ENCODE measurements at places on chromosomes 6 and 20.

DNA sequence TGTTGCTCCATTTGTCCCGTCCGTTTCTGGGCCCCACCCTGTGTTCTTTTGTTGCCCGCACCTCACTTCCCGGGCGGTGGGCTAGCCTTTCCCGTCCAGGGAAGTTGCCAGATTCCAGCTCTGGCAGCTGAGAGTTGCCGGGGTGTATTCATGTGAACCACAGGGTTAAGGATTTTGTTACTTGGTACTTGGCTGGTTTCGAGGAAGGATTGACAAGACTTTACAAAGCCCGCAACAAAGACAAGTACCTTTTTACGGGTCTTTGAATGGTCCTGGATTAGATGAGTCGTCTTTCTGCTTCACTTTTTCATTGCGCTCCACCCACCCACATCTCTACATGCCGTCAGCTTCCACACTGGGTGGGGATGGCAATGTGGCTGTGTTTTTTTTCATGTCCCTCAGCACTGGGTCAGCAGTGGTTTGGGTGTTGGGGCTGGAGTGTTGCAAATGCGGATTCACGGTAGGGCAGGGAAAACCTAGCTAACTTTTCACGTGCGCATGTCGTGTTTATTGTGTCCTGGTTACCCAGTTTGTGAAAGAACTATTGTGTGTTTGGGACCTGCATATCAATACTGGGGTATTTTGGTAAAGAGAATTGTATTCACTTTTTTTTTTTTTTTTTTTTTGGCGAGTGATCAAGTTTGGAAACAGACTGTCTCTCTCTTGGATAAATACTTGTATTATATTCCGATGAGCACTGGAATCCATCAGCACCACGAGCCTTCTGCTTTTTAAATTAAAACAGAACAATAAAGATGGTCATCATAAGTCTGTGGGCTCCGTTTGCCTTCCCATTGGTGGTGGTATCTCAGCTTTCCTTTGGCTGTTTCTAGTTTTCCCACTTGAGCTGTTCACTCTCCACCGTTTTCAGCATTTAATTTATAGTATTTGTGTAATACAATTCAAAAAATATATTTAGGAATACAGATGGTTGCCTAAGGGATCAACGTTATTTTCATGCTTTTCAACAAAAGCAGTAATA, 1.2 kb downstream of the DUSP22 start:
- DNase-seq, result no peak

DNA sequence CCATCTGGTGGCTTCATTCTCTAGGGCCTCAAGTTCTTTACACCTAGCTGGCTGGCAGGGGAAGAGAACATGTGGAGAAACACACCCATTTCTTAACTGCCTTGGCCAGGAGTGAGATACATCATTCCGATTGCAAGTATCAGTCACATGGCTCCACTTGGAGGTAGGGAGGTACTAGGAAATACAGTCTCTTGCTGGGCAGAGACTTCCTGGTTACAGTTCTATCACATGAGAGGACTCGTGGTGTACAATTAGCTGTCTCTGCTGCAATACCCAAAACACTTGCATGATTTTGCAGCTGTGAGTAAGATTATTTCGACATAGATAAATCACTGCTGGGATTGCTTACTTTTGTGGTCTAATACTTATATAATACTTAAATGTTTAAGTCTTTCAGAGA, 51.1 kb downstream of the GTF2H5 start:
- peak; percentile 46 for DNase-seq

GRCh38 chr6:167812088-167812487, 14.6 kb upstream of the AFDN start:
- no peak for DNase-seq

- no peak for DNase-seq
These were observed 120.6 kb downstream of the PDE7B start for GRCh38 chr6:135972150-135972549.

DNA sequence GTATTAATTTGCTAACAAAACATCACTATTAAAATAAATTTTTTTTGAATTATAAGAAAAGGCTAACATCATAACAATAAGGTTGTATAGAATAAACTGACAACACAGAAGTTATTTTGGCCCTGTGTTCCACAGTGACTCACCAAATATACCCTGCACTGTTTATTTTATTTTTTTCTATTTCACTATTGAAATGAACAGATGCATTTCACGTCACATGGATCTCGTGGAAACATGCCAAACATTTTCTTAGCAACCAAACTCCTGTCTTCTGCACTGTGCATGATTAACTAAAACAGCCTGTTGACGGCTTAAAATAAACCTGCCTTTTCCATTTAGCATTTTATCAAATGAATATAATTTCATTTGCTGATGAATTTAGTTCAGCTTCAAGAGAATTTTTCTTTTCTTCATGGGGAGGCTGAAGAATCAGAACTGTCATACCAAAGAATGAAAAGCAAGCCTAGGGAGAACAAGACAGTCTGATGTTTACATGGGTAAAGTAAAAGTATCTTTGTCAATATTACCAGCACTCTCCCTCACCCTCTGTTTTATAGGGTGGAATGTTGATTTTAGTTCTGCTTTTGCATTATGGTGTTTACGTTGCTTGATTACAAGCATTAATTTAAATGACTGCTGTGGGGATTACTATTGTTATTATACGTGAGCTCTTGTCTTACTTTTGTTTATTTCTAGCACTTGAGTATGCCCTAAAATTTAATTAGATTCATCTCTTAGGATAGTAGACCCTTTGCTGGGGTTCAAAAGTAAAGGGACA, 115.3 kb downstream of the LCA5 start:
- peak; percentile 95 for DNase-seq

- no peak for DNase-seq
These were observed 182.8 kb downstream of the EYS start for GRCh38 chr6:65524232-65524631.

DNA sequence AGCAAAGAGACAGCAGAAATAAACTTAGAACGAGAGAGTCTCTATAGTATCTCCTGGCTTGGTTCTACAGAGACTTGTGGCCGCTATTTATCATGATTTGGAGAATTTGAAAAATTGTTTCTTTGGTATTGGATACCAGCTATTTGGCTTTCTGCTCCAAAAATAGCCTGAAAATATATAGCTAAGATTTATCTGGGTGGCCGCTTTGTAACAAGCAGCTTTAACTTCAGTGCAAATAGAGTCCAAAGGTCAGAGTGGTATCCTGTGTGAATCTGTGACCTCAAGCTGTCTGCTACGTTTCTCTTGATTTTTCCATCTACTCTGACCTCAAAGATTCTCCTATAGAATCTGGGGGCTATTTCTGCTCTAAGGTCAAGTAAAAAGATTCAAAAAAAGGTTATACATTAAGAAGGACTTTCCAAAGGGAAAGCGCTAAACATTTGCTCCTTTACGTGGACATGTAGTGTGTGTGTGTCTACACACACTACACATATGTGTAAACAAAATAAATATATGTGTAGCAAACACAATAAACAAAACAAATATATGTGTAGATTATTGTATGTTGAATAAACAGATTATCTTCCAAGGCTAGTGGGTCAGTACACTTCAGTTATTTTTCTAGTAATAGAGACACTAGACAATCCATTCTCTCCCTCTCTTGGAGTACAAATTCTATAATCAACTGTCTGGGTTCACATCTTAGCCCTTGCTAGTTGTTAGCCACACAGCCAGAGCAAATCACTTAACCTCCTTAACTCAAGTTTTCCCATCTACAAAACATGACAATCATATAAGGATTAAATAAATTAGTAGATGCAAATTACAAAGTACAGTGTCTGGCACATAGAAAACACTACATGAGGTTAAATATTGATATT, 40.8 kb downstream of the CHD6 start:
- peak; percentile 66 for DNase-seq

DNA sequence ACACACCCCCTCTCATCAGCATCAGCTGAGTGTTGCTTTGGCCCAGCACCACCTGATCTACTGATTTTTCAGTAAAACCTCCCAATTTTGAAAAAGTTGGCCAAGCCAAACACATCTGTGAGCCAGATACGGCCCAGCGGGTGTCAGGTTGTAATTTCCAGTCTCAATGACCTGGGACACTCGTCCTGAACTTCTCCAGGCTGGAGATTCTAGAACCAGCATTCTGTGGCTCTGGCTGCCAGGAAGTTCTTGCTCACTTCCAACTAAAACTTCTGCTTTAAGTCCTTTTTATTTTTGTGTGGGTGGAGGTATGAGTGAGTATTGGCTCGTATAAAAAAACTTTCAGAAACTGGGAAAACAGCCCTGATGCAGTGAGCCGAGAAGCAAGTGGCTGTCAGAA, 5.1 kb downstream of the KIAA1755 start:
- DNase-seq, result no peak

- no peak for DNase-seq
These were observed 111.2 kb downstream of the NFATC2 start for GRCh38 chr20:51431321-51431720.

- DNase-seq, result peak; percentile 86
These were observed 348 bp upstream of the AFDN start for GRCh38 chr6:167826230-167826895.

GRCh38 chr6:14046476-14047068, 71.0 kb upstream of the CD83 start:
- peak; percentile 77 for DNase-seq

DNA sequence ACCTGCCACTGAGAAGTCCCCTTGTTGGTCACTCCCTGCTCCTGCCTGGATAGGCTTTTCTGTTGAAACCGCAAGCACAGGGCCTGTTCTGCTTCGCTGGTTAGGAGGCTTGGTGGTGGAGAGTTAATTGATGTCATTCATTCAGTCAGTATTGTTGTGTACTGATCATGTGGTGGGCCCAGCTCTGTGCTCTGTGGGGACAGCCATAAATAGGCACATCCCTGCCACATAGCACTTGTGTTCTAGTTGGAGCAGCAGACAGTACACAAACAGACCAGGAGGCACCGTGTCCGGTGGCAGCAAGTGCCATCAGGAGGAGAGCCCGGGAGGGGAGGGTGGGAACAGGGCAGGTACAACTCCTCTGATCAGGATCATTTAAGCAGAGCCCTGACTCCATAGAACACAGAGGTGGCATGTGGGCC, 155.2 kb upstream of the INSM1 start:
- DNase-seq, result peak; percentile 79

GRCh38 chr20:64161356-64162238, 2.7 kb upstream of the MYT1 start:
- DNase-seq, result no peak

DNA sequence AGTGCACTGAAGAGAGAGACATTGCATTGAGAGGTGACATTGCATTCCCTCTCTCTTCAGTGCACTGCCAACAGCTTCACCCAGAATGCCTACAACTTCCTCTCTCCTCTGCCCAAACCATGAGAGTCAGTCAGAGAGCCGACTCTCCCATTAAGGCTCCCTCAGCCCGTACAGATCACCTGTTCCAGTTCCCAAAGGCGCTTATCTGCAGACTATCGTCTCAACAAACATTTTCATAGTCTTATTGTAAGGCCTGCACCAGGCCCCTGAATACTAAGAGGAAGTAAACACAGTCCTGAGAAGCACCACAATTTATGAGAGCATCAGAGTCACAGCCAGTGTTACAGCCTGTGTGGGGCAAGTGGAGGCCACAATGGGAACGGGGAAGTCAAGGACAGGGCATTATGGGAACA, 53.7 kb downstream of the GFOD1 start:
- no peak for DNase-seq

DNA sequence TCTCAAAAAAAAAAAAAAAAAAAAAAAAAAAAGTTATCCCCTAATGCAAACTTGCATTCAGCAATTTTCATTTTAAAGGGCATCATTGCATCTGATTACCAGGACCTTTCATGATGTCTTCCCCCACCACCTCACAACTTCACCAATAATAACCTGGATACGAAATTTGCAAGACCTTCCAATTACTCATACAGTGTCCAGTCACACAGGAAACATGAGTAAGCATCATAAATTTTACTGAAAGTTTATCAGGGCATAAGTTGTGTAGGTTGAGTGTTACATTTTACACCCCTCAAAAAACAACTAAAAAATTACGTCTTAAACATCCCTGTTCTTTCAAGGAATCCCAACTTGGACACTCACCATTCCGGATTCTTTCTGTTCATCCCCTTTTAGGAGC, 79.1 kb upstream of the ANKEF1 start:
- no peak for DNase-seq

DNA sequence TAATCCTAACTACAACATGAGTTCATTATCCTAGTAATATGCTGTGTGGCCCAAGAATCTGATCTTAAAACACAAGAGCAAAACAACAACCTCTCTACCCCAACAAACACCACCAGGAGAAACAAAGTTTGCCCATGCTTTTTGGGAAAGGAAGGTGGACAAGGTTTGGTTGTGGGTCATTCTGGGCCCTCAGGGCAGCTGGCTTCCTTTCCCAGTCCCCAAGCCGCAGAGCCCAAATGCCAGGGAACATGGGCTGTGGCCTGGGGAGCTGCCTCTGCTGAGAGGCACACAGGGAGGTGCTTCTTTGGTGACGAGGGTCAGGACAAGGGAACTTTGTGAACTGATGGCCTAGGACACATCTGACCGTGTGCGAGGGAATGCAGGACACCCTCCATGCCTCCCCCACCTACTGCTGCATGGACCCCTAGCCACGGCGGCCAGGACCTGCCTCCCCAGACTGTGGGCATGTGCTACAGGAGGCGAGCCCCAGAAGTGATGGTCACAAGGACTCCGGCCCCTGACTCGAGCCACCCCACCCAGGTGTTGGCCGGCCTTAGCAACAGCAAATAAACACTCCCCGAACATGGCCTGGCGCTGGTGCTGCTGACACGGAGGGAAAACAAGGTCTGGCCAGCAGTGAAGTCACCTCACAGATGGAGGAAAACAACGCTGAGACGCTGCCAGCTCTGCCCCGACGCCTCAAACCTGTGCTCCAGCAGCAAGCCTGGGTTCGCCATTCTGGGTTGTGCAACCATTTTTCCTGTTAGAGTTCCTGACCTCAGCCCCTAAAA, 55.6 kb downstream of the RRBP1 start:
- no peak for DNase-seq

DNA sequence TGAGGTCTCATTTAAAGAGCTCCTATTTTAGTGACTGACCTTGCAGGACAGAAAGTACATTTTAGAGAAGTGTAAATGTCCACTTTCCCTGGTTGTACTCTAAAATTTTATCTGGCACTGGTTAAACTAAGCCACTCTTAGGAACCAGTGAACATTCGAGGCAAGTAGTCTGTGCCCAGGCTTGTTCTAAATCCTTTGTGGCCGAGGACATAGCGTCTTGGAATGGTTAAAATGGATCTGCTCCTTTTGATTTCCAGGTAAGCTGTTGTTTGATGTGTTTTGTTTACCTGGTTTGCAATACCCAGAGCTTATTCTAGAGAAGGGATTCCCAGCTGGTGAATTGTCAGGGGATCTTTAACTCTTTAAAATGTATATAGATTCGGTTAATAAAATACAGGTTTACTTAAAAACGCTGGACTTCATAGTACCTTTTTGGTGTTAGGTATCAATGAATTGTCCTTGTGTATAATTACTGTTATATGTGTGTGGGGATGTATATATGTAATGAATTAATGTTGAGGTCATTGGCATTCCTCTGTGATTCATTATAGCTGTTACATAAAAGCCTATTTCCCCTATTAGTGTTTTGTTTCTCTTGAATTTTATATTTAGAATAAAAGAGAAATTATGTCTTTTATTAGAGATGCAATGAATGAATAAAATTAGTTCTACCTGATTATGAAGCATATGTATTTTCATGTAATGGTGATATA, 15.8 kb downstream of the SNX9 start:
- DNase-seq, result no peak

- no peak for DNase-seq
These were observed 109.7 kb upstream of the GMDS start for GRCh38 chr6:2355150-2355549.

- no peak for DNase-seq
These were observed 116.3 kb downstream of the SNX5 start for GRCh38 chr20:17852323-17852722.

- no peak for DNase-seq
These were observed 12.2 kb upstream of the TRPC4AP start for GRCh38 chr20:35104685-35105295.

- DNase-seq, result peak; percentile 74
These were observed at the start of gene OGFR for GRCh38 chr20:62804627-62805154. TSS of gene OGFR (plus strand) at chr20:62804835. CDS start at chr20:62804860, 25 bp downstream.

All from DMS53 (cell line).